ENCODE measurements at places on chromosomes 4 and X.

- DNase-seq: no peak
Observed at GRCh38 chr4:76873495-76873894, 24.4 kb downstream of the SOWAHB start.

DNA sequence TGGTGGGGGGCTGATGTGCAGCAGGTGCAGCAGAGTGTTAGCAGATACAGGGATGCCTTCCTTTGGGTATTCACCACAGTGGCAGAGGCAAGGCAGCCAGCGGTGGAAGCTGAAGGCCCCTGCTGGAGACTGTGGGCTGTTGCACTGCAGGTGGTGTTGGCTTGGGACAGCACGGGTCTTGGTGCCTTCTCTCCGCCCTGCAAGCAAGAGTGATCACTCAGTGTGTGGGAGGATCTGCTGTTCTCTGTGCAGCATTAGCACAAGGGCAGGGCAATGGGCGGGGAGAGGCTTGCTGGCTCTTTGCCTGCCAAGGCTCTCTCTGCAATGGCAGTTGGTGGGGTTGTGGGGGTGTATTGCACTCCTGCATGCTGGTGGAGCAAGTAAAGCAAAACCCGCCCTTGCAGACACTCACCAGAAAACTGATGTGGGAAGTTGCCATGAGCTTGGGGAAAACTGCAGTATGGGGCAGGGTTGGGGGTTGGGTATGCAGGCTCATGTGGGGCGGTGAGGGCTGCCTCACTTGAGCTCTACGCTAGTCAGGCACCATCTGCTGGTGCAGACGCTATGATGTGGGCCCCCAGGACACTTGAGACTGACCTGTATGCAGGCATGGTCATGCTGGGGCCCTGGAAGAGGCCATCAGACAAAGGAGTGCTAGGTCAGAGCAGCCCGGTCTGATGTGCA, 820.8 kb upstream of the GRIA3 start:
- no peak for DNase-seq

DNA sequence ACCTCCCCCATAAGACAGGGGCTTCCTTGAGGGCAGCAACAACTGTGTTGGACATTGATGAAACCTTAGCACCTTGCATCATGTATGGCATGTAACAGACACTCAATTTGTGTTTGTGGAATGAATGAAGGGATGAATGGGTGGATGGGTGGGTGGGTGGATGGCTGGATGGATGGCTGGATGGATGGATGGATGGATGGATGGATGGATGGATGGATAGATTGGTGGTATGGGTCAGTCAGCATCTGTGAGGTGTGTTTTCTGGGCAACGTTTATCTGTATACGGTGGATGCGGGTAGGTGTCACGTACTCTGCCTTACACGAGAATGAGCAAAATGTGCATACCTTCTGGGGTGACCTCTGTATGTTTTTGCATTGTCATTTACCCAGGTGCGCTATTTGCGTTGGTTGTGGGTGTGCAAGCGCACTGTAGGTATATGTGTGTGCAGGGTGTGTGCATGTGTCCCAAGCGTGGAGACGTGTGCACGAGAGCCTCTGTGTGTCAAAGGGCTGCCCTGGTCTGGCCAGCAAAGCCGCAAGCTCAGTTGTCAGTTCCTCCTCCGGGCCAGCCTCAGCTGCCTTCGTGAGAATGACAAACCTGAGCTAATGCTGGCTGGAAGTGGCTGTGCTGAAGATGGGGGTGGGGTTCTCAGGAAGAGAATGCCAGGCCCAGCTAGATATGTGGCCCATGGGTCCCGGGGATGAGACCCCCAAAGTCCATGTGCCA, 26.5 kb downstream of the ELF4 start:
- peak; percentile 13 for DNase-seq

- no peak for DNase-seq
Observed at GRCh38 chrX:139120760-139121159, 409.2 kb upstream of the FGF13 start.

DNA sequence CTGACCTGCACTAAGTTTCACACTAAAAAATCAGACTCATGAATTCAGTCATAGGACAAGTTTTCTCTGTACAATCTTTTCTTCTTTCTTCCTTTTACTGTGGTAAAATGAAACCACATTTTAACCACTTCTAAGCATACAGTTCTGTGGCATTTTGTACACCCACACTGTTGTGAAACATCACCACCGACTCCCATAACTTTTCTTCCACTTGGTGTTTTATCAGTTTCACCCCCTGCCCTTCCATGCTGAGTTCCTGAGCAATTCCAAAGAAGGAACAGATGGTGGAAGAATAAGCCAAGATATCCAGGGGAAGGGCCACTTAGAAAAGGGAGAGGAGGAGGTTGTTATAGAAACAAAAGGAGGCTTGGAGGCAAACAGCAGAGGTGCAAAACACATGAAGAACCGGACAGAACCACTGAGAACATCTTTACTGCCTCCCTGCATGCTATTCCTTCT, 22.6 kb downstream of the SLC25A4 start:
- peak; percentile 64 for DNase-seq

DNA sequence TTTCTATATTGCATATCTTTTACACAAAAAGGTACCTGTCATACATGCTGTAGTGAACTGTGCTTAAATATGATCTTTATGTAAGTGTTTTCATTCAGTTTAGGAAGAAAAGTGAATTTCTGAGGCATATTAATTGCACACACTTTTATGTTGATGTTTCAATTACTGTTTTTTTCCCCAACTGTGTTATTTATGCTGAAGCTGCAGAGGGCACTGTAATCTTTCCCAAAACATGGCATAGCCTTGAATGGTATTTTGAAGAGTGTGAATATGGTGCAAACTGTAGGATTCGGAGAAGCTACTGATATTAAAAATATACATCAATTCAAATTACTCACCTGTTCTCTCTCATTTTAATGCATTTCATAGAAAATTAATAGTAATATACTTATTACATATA, 6.0 kb upstream of the CENPE start:
- no peak for DNase-seq

DNA sequence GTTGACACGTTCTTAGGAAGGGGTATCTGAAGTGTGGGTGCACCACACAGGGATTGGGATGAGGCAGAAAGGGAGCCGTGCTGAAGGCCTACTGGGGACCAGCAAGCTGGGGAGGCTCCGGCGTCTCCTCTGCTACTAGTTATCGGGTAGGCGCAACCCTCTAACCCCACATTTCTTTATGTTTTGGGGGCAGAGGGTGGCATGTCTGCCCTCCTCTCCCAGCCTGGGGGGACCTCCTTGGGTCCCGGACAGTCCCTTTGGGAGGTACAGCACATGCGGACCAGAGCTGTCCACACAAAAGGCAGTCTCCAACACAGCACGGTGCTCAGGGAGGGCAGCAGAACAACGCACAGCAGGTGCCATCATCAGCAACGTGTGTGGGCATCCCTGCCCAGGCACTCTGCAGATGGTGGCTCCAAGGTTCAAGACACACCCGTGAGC, 33.2 kb downstream of the WDR1 start:
- no peak for DNase-seq

DNA sequence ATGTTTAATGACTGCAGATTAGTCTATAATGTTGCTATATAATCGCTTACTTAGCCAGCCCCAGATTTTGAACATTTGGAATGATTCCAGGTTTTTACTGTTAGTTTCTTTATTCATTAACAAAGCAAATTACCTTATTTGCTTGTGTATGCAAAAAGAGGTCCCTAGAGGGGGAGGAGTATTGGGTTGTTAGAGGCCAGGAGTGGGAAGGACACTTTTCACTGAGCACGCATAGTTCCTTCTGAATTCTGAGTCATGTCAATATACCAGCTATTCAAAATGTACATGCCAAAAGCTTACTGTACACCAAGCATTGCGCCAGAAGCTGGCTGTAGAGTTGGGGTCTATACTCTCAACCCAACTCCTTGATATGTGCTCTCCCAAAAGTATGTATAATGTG, 5.1 kb upstream of the DGAT2L6 start:
- DNase-seq: no peak

DNA sequence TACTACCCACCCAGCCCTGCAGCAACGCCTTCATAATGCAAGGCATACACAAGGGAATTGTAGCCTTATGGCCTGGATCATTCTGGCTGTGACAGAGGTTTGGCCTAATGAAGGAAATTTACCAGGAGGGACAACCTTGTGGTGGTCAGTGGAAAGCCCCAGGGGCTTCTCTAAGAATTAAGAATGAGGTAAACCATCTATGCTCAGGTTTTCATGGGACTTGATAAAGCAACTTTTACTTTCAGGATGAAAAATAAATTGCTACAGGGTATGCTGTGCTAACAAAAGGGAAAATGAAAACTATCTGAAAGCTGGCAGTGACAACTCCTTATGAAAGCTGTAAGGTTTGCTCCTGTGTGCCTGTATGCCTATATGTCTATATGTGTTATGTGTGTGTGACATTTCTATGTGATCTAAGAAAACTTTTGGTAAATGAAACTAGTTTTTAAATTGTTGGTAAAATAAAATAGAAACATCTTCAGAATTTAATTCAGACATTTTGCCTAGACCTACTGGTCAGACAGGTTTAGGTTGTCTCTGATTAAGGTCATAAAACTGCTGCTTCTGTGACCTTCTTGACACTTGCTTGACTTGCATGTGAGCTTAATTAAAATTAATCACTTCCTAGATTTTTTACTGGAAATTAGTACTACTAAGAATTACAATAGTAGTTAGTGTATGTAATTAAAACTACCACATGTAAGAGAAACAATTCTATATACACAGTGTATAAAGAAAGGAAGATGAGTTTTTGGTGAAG, 19.9 kb upstream of the TXK start:
- DNase-seq: no peak

GRCh38 chr4:766559-767283, 59.2 kb downstream of the CPLX1 start:
- DNase-seq: no peak

- no peak for DNase-seq
Observed at GRCh38 chr4:86508436-86508835, 85.7 kb upstream of the PTPN13 start.

- no peak for DNase-seq
Observed at GRCh38 chr4:145047151-145047550, 50.8 kb downstream of the ANAPC10 start.

DNA sequence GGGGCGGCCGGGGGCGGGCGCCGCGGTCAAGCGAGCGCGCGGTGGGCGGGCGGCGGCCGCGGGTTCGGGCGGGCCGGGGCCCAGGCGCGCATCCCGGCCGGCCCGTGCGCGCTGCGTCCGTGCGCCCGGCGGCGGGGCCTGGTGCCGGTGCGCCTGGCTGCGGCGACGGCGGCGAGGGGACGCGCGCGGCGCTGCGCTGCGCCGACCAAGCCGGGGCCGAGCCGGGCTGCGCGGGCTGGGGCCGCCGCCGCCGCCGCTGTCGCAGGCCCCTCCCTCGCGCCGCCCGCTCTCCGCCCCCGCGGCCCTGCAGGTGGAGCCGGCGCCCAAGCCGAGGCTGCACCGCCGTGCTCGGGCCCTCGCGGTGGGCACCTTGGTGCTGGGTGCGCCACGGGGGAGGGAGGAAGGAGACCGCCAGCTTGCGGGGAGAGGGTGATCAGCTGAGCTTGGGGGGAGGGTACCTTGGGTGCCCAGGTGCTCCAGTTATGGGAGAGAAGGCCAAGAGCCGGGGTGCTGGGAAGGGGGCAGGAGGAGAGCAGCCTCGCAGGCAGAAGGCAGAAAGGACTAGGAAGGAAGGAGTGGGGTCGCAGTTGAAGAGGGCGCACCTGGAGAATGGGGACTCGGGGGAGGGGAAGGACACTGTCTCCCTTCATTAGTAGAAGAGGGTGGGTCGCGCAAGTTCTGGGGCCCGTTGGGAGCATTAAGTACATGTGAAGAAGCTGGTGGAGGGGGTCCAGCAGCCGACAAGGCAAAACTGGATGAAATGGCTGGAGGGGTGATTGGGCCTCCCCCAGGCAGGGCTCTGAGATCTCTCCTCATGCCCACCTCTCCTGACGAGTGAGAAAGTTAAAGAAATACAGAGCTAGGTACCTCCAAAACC, at the start of gene PPP2R2C:
Gene PPP2R2C, minus strand, starts transcription at position 228 of the 877 bp plus-strand sequence. CDS start 385 bp downstream, outside the sequence.
- DNase-seq: no peak

- no peak for DNase-seq
Observed at GRCh38 chr4:30443289-30443688, 276.9 kb upstream of the PCDH7 start.

- no peak for DNase-seq
Observed at GRCh38 chrX:39214387-39215126, 413.3 kb downstream of the MID1IP1 start.

GRCh38 chr4:93835929-93836328, 7.4 kb downstream of the ATOH1 start:
- DNase-seq: no peak

DNA sequence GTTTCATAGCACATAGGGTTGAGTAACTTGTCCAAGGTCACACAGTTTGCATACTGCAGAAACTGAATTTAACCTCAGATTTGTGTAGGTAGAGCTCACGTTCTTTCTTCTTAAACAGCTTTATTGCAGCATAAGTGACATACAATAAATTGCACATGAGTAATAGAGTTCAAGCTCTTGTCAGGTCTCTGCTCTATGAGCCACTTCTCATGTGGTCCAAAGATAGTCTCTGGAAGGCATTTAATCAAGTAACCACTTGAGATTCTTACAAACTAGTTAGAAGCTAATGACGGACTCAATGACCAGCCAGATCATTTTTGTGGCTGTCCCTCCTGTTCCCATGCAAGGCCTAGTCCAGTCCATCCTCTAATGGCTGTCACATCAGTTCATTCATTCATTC, 68.9 kb downstream of the MAOB start:
- DNase-seq: no peak

- DNase-seq: no peak
Observed at GRCh38 chrX:34563804-34564203, 93.3 kb downstream of the TMEM47 start.

DNA sequence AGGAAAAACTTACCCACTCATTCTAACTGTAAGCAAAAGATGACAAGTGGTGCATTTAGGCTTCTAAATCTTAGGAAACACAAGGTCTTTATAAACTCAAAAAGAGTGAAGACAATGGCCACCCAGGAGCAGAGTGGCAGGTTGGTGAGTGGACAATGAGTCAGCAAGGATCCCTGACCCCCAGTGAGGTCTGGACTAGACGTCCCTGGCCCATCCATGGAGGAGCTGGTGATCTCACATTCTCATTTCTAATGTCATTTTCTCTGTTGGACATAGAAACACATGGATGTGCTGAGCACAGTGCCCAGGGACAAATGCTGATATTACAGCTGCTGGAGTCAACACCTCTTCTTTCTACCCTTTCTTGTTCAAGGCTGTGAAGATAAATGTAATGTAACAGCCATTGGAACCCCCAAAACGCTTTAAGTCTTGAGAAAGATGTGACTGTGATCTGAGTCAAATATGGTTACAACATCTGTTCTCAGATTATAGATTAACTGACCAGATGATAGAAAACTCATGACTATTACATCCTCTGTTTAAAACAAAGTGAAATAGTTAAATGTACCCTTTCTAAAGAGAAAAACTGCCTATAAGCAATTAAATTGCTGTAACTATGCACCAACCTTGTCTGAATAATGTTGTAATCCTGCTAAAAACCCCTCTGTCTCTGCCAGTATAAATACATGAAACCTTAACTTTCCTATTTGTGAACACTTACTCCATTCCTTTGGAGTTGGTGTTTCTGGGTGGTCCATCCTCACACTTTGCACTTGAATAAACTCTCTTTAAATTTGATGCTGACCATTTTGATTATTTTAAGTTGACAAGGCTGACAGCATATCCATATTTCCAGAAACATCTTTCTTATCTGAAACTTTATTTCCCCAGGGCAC, 92.7 kb downstream of the USP46 start:
- no peak for DNase-seq

- no peak for DNase-seq
Observed at GRCh38 chrX:16592194-16592770, 57.7 kb upstream of the S100G start.

GRCh38 chr4:39285111-39285795, 80.9 kb downstream of the RFC1 start:
- no peak for DNase-seq

GRCh38 chr4:1013225-1014073, 2.0 kb downstream of the FGFRL1 start:
- DNase-seq: no peak

- peak; percentile 46 for DNase-seq
Observed at GRCh38 chr4:6198278-6198677, 2.1 kb downstream of the JAKMIP1 start.
